GM23248 (cell line): ENCODE measurements at places on chromosomes 1 and 21. TPM values are rescaled to one million over a fixed set of nuclear protein-coding genes. Genes with fewer than 3 reads are reported as not detected.
A peak's percentile ranks its signal among the peaks of the same experiment; 100 is the strongest.

DNA sequence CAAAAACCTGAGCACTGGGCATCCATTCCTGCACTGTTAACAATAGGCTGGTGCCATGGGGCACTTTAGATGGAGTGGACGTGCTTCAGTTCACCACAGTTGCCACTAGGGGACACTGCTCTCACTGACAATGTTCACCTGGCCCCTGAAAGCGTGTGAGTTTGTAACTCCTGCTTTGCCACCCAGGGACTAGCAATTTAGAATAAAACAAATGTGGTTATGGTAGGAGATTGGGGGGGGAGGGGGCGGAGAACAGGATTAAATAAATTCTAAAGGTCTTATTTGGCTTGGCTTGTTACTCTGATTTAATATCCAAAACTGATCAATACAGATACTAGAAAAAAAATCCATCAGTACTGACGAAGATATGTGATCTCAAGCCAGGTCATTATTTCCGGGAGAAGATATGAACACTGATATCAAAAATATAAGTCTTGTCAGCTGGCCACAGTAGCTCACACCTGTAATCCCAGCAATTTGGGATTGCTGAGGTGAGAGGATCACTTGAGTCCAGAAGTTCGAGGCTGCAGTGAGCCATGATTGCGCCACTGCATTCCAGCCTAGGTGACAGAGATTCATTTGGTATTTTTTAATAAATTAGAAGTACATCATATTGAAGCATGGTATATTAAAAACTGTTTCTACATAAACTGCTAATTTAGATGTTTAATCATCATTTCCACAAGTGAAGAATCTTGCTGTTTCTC is 23.2 kb downstream of the INTS7 start:
- peak; percentile 80 for DNase-seq

DNA sequence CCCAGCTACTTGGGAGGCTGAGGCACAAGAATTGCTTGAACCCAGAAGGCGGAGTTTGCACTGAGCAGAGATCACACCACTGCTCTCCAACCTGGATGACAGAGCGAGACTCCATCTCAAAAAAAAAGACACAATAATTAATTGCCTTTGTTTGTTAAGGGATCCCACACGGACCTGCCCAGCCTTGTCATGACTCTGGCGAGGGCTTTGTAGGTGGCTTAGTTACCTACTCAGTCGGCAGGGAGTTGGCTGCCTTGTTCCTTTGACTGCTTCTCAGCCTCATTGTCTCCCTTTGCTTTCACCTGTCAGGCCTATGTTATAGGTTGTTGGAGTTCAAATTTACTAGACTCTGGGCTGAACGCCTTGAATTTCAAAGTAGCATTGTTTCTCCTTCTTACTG is 82.0 kb downstream of the UBE4B start:
- DNase-seq: no peak

- no peak for DNase-seq
Measured at GRCh38 chr1:232597721-232598120, 32.2 kb downstream of the SIPA1L2 start.

DNA sequence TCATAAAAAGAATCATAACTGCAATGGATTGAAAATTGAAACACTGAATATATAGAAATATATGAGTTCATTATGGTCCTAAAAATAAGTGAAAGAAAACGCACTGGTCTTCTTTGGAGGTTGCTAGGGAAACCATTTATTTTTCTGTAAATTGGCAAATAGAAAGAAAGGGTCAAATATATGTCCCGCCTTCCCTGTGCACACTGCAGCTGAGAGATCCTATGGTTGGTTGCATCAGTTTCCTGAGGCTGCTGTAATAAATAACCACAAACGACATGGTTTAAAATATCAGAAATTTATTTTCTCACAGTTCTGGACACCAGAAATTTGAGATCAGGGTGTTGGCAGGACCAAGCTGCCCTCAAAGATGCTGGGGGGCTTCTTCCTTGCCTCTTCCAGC is 35.0 kb downstream of the CA6 start:
- DNase-seq: no peak

The ST6GALNAC3 gene
- not detected in 2 replicates for total RNA-seq

The UMODL1 gene
- not detected in 2 replicates for total RNA-seq

The BGLAP gene
- not detected in 2 replicates for total RNA-seq

GRCh38 chr1:32619701-32620485 is 30.5 kb downstream of the ZBTB8OS start:
- peak; percentile 31 for DNase-seq

GRCh38 chr21:45011426-45011825 is 63.0 kb upstream of the ADARB1 start:
- DNase-seq: no peak

The NR1I3 gene
- total RNA-seq: not detected in 2 replicates

- DNase-seq: no peak
Measured at GRCh38 chr21:36693489-36694030, 5.4 kb upstream of the SIM2 start.

- DNase-seq: no peak
Measured at GRCh38 chr1:216793973-216794372, 70.7 kb upstream of the ESRRG start.

- DNase-seq: peak; percentile 72
Measured at GRCh38 chr1:178004926-178005391, 35.1 kb upstream of the SEC16B start.

GRCh38 chr1:178220094-178220493 is 126.2 kb downstream of the RASAL2 start:
- peak; percentile 57 for DNase-seq

DNA sequence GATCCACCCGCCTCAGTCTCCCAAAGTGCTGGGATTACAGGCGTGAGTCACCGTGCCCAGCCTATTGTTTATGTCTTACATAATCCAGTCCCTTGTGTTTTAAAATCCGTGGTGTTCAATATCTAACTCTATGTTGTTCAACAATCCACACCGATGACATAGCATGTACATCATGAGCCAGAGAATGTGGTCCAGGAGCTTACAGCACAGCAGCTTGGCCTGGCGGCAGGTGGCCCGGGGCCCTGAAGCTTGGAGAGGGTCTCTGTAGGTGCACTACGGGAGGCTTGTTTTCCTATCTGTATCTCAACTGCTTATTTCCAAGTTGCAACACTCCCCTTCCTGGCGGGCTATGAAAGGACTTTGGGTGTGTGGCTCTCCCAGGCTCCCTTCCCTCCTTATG is 138.4 kb downstream of the ADSS2 start:
- peak; percentile 21 for DNase-seq

DNA sequence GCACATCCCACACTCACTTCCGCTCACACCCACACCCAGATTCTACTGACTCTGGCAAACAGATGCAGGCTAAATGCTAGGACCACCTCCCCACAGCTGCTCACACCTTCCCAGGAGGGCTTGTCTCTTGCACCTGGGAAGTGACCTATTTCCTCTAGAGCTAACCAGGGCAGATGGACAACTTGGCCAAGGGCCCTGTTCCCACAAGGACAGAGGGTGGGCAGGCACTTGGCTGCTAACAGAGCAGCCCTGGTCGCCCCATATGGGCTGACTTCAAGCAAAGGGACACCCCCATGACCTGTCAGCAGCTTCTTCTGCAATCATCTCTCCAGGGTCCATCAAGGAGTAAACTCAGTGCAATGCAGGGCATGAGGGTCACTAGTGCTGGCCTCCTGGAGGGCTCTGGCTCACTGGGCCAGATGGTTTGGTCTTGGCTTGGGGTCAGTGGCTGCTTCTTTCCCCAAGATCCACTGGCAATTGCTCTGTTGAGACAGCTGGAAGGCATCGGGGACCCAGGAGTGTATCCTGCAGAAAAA is 641.5 kb downstream of the PLPP3 start:
- no peak for DNase-seq

GRCh38 chr1:88371436-88372023 is 312.5 kb upstream of the PKN2 start:
- peak; percentile 6 for DNase-seq

The STUM gene
- total RNA-seq: under 0.01 TPM in 1 of 2 replicates, not detected in the other

DNA sequence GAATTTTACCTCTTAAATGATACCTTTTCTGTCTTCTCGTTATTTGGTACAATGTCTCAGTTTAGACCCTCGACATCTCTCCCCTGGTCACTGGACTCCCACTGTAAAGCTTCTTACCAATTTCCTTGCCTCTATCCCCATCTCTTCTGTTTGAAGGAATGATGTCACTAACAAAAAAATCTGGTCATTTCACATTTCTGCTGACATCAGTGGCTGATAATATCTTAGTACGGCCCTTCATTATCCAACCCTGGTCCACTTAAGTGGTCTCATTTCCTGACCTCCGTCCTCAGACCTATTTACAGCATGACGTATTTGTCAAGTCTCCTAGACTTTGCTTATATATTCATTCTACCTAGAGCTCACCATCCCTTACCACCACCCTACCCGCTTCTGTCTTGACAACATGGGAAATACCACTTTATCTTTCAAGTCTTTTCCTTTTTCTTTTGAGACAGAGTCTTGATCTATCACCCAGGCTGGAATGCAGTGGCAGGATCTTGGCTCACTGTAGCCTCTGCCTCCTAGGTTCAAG is 60.9 kb downstream of the C1orf21 start:
- DNase-seq: no peak

The AIM2 gene
- total RNA-seq: 1.3 TPM in 2 replicates

The CYP4X1 gene
- total RNA-seq: not detected in 2 replicates

The FCRL5 gene
- not detected in 2 replicates for total RNA-seq

DNA sequence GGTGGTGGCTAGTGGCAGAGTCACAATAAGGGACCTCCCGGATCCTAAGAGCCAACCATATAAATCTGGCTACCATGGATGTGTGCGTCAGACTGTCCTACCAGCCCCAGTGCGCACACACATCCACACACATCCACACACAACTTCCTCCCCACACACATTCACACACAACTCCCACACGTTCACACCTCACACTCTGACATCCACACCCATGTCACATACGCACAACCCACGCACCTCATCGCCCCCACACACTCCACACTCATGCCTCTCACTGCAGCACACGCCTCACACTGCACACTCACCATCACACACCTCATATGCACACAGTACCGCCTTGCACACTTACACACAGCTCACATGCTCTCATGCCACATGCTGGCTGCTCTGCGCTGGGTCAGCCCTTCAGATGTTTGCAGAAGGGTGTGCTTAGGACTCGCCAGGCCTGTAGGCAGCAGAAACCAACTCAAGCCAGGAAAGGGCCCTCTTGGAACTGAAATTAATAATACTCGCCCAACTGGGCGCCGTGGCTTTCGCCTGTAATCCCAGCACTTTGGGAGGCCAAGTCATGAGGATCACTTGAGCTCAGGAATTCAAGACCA is 3.0 kb downstream of the LDLRAD2 start:
- no peak for DNase-seq

The GPR25 gene
- not detected in 2 replicates for total RNA-seq

DNA sequence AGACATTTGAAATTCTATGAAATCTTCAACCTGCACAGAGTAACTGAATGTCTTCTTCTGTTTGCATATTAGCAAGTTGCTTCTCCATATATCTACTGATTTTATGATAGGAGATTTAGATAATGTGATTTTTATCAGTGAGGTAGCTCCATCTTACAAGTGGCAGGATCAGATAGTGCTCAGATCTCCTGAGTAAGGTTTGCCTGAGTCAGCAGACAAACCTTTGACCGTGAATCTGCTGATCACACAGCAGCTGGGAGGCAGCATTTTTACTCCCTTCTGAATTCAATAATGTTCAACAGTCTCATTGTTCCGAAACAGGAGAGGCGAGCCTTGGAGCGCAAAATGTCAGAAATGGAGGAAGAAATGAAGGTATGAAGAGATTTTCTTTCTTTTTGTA is 141.4 kb downstream of the SYT2 start:
- DNase-seq: peak; percentile 46

DNA sequence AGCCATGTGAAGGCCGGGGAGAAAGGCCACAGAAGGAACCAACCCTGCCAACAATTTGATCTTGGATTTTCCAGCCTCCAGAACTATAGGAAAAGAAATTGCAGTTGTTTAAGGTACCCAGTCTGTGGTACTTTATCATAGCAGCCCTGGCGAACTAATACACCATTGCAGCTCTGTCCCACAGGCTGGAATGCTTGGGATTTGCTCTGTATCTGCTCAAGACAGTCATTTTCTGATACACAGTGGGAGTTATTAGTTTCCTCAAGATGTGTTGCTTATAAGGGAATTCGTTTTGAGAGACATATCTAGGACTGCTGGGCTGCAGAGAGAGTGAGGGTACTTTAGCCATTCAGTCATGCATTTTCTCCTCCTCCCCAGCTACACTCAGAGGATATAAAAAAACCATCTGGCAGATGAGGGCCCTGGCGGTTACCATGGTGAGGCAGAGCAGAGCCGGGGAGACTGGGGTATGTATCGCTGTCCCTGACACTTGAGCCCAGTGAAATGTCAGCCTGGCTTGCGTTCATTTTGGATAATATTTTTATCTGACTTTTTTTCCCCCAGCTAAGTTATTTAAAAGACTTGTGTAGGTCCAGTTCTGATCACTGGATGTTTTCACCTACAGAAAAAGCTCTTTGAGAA is 104.6 kb downstream of the DIRAS3 start:
- no peak for DNase-seq

DNA sequence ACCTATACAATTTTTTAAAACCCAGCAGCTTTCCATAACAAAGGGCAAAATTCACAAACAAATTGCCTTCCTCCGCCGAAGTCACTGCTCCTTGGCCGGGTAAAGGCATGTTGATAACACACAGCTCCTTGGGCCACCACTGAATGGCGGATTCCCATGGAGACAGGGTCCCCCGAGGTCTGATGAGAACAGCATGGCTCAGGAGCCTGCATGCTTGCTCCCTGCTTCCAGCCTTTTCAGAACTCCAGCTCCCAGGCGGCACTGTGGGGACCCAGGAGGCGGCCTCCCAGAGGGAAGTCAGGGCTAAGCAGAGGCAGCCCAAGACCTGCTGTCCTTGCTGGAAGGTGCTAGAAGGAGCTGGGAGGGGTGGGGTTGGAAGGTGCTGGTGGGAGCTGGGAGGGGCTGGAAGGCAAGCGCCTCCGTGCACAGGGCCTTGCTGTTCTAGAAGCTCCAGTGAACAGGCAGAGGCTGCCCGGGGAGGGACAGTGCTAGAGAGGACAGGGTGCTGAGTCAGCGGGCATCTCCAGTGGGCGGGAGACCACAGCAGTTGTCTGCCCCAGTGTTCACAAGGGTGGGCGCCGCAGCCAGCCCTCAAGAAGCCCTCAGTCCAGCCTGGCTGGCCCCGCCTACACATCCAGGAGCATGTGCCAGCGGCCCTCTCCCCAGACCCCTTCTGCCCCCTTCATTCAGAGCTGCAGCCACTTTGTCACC is 35.1 kb downstream of the PRDM16 start:
- no peak for DNase-seq

- DNase-seq: no peak
Measured at GRCh38 chr1:230976825-230977747, 1.6 kb downstream of the TTC13 start.

The ROR1 gene
- 12.0 and 20.9 TPM in 2 replicates for total RNA-seq

The COL8A2 gene
- 30.5 and 33.1 TPM in 2 replicates for total RNA-seq

DNA sequence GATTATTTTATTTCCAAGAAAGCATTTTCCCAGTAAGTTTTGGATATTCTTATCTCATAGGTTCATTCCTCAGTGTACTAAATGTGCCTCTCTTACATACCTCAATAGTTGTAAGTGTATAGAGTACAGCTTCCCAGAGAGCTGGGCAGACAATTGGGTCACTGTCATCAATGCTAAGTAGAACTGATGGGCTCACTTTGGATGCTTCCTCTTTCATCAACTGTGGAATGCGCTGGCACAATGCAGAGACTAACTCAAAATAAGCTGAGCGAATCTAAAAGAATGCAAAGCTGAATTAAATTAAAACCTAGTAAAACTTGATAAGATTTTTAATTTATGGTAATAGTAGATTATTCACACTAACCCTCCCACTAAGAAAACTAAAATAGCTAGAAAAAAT is 21.5 kb downstream of the LTN1 start:
- DNase-seq: peak; percentile 54
